ENCODE measurements at places on chromosomes 12 and 14.

GRCh38 chr12:28882444-28882843 lies 266.6 kb upstream of the FAR2 start:
- DNase-seq: no peak

- DNase-seq: no peak
Observed at GRCh38 chr12:26153421-26154154, 28.8 kb upstream of the BHLHE41 start.

DNA sequence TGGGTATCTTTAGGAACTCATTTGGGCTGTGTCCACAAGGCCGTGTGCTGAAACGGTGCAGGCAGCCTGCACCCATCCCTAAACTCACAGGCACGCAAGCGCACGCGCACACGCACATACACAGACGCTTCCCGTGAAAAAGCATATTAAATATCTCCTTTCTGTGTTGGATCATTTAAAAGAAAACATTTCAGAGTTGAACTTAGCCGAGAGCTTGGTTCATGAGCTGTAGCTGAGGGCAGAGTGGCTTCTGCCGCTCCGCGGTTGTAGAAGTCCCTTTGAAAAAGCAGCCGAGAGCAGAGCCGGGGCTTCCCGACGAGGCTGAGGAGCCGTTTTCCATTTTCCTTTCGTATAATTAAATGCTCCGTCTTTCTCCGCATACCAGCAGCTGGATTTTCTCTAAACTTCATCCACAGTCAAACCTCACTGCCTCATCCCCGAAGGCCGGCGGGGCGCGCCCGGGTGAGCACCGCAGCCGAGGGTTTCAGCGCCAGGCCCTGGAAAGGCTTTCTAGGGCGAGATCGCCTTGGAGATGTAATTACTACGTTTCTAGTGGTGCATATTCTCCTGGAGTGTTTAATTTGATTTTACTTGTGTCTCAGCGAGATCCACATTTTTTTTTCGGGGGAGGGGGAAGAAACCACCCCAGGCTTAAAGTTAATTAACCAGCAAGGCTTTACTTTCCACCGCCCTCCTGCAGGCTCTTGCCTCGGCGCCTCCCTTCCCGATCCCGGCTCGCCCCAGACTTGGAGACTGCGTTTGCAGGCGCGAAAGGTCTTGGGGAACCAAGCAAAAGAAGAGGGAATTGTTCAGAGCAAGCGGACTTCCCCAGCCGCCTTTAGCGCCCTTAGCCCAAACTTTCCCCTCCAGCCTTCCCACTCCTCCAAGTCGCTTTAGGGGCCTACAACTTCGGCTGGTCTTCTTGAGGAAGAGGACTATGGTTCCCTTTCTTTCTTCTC lies 3.0 kb upstream of the HOXC13 start:
- DNase-seq: no peak

DNA sequence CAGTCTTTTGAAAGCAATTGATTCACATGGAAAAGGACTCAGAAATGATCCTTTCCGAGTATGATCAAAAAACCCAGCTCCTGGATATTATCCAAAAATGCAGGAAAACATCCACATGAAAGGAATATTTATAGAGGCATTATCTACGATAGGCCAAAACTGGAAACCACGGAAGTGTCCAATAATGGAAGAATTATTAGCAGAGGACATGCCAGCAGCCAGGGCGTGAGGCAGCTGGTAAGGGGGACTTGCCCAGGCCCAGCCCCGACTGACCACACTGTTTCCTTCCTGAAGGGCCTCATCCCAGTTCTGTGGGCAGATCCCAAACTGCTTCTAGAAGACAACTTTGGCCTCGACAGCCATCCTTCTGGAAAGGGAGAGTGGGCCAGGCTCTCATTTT lies 20.5 kb downstream of the ACTN1 start:
- no peak for DNase-seq

DNA sequence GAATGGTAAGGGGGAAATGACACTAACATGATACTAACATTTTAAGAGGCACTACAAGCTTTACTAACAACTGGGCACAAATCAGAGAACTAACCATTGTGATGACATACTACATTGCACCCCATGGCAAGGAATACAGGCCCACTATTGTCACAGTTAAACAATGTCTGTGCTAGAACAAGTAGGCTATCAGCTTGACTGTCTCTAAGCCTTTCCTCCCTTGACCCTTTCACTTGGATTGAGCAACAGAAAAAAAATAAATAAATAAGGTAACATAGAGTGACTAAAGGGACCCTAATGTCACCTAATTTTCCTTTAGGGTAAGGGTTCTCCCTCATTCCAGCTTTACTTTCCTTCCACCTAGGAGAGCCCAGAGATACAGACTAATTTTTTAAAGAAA lies 4.4 kb downstream of the SLC38A2 start:
- no peak for DNase-seq

GRCh38 chr12:14892726-14893505 lies 7.3 kb upstream of the MGP start:
- no peak for DNase-seq

GRCh38 chr14:89246290-89246689 lies 170.7 kb downstream of the FOXN3 start:
- no peak for DNase-seq

GRCh38 chr12:67647799-67648520 lies 585 bp upstream of the DYRK2 start:
- peak; percentile 25 for DNase-seq

- no peak for DNase-seq
Observed at GRCh38 chr12:49811961-49812401, 16.2 kb downstream of the NCKAP5L start.

DNA sequence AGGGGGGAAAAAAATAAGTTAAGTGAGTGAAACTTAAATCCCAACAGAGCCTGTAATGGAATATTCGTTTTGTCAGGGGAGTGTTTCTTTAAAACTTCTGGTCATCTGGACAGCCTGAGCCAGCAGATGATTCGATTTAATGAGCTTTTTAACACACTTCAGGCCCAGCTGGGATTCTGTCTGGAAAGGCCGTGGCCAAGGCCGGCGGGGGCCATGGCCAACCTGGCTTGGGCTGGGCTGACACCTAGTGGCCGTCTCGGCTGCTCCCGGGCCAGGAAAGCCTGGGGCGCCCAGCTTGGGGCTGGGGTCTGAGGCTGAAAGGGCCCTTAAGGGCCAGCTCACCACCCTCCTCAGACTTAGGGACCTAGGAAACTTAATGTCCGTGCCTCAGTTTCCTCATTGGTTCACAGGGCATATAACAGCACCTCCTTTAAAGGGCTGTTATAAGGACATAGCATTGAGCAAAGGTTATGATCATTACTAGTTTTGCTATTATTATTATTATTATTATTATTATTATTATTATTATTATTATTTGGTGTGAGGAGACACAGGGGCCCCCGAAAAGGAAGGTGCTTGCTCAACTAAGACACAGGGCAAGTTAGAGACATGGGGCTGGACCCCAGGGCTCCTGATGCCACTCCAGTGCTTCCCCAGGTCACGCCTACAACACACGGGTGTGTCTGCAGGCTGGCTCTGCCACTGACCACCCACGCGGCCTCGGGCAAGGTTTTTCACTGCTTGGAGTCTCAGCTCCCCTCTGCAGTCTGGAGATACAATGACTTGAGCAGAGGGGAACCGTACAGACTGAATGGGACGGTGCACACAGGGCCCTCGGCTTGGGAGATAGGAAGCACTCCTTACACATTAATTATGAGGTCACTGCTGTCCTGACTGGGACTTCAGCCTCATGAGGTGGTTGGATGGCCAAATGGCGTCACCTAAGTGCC lies 84.0 kb downstream of the SYNE3 start:
- DNase-seq: no peak

DNA sequence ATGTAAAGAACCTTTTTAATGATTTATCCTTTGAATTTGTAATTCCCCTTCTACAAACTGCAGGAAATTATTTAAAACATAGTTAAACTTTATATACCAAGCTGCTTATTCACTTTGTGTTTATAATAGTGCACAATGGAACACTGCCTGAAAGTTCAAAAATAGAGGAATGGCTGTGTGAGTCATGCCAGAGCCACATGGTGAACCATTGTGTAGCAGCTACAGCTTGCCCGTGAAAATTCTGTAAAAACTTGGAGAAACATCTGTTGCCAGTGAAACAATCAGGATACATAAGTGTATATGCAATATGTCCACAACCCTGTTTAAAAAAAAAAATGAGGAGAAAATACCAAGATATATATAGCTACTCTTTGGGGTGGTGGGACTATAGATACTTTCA lies 59.5 kb downstream of the VEZT start:
- no peak for DNase-seq

DNA sequence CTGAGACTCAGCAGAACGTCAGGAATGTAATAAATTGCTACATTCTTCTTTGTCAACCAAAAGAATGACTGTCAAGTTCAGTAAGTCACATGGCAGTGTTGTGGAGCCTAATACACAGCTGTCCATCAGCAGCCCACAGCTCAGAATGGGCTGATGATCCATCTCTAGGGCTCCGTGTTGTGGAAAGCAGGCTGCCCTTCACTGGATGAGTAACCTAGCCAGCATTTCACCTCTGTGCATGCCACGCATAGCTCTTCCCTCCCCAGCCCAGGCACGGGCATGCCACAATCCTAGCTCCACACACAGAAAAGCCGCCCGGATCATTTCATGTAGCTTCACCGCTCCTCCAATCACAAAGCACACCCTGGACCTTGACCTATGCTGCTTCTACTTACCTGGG lies 878.0 kb upstream of the TMEM132C start:
- DNase-seq: no peak
